Stimulated activated CD8-positive, alpha-beta memory T cell treated with anti-CD3 and anti-CD28 coated beads, Interleukin-2, amount 100 ng/mL, for 48 hours (primary cell): ENCODE measurements at places on chromosomes 6 and 20.

DNA sequence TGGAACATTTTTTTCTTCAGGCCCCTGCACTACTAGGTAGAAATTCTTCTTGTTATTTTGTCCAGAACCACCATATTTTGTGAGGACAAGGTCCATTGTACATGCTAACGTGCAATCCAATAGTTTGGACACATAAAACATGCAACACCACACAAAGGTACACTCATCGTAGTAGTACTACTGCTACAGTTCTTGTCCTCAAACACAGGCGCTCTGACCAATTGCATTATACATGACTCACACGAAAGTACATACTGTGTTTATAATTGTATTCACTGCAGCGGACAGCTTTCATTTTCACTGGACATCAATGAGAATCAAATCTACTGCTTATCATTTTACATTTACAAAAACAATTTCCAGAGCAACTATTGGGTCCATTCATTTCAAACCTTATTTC lies 15.3 kb upstream of the SMLR1 start:
- DNase-seq = no peak

DNA sequence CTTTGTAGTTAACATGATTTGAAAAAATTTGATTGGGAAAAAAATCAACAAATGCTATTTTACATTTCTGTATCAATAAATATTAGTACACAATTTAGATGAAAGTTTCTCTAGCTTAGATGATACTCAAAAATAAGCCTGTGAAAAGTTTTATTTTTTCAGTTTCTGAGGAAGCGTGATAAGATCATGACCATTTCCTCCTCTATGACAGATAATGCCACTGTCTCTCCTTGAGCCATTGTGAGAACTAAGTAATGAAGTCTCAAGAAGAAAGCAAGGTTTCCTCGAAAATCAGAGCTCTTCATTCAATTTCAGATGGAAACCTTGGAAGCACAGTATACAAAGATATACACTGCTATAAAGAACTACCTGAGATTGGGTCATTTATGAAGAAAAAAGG lies 395.0 kb downstream of the HDGFL1 start:
- no peak for DNase-seq

GRCh38 chr6:137707590-137708360 lies 159.3 kb upstream of the TNFAIP3 start:
- peak; percentile 51 for DNase-seq

DNA sequence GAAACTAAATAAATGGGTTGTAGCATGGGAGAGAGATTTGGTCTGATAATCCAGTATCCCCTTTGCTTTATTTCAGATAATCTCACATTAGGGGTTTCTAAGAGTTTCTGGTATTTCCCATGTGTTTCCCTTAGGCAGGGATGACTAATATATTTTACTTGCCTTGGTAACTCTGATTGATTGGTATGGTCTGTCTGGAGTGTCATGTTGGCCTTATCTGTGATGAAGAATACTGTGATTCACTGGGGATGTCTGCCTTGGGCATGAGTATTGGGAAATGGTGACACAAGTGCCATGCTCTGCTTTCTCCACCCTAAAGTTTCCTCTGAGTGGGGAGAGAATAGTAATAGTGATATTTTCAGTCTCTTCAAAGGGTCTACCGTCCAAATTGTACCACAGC lies 10.1 kb downstream of the SLC22A2 start:
- DNase-seq = no peak

DNA sequence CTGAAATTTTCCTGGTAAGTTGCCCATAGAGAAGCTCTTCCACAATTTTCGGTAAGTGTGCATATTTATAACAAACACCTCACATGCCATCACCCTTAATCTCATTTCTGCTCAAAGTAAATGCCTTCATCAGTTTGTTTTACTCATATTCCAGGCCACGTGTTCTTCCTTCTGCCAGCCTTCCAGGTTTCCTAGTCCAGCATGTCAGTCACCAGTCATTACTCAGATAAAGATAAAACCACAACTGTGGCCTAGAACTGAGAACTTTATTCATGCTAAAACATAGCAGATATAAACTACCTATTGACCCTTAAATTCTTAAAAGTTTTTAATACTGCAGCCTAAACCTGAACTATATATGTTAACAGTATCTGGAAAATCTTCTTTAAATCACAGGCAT lies 149.5 kb upstream of the SLC22A16 start:
- DNase-seq = no peak

DNA sequence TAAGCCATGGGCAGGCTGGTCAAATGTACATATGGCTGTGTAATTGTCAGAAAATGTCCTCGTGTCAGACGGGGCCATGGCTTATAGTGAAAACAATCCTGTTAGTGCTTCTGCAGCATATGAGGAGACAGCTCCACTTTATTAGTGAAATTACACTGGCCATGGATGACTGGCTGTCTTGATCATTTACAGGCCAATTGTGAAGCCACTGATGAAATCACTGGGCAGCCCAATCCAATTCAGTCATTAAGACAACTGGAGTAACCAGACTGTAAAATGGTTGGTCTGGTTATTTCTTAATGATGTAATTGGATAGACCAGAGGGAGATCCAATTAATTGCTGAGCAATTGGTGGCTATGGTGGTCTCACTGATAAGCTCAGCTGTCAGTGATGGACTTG lies 749.5 kb downstream of the KIF16B start:
- no peak for DNase-seq
